Keratinocyte (primary cell): ENCODE measurements at places on chromosomes 7 and 10.

GRCh38 chr10:77771450-77771849, 133.8 kb upstream of the KCNMA1 start:
- no peak for DNase-seq

DNA sequence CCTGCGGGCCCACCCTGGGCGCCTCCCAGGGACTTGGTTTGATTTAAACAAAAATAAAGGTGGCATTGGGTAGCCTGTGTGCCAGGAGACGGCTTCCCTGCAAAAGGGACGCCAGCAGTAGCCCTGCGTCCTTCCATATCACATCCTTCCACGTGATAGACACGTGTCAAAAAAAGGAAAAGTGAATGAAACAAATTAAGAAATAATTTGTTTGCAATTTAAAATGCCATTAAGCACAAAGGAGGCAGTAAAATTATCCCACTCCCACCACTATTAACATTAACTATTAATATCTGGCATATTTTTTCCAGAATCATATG, 7.6 kb downstream of the TACR2 start:
- DNase-seq: no peak

- DNase-seq: no peak
Observed at GRCh38 chr10:46216836-46217751, 69.7 kb upstream of the ANTXRL start.

- no peak for DNase-seq
Observed at GRCh38 chr10:79176052-79176501, 107.3 kb downstream of the ZMIZ1 start.

GRCh38 chr10:110458266-110458920, 39.3 kb upstream of the DUSP5 start:
- DNase-seq: no peak

DNA sequence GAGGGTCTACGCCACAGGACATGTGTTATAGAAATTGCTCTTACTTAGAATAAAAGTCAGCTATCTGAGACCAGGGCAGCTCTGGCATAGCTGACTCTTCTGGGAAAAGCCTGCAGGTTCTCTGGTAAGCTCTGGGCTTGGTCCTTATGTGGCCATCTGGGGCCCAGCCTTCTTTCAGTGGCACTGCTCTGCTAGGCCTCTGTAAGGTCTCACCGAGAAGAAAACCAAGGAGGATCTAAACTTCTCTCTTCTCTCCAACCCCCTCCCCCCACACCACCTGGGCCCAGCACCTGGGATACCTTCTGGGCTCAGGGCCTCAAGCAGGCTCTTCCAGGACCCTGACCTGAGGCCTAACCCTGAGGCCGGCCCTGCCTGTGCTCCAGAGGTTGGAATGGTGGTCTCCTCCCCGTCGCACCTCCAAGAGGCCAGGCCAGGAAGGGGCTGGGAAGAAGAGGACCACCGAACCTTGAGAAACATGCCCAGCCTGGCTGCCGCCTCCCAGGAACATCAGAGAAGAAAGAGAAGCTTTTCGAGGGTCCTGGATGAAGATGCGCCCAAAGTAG, 323.6 kb downstream of the GFRA1 start:
- no peak for DNase-seq

DNA sequence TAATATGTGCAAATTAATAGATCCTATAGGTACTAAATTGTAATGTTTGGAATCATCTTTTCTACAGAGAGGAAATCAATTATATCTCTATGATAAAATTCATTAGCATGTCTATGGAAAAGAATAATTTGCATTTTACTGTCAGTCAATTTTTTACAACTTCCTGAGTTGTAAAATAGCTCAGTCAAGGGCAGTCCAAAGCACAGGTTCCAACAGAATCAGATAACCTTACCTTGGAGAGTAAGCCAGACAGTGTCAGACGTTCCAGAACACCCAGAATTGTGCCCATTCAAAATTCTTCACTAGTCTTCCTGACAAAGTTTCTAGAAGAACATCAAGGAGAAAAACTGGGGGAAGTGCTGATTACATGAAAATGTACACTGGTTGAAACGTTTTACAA, 31.1 kb upstream of the IMMP2L start:
- no peak for DNase-seq

GRCh38 chr7:156854654-156855053, 38.3 kb downstream of the LMBR1 start:
- DNase-seq: no peak
